Central memory CD4-positive, alpha-beta T cell (primary cell): ENCODE measurements at places on chromosomes 2 and 18.
A peak's percentile ranks its signal among the peaks of the same experiment; 100 is the strongest.

DNA sequence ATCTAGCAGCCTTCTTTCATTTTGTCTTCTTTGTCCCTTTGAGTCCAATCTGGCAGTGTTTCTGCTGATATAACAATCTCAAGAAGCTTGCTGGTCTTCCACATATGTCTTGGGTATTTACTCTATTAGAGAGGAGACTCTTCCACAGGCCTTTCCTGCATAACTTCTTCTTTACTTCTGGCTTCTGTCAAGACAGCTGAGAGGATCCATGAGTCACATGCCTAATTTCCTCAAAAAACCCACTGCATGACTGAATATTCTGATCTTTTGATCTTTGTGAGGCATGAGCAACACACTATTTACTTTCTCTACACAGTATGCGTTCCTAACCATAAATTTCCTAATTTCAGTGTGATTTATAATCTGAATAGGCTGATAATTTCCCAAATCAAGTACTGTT, 5.1 kb upstream of the DCC start:
- DNase-seq = no peak

- DNase-seq = no peak
Observed at GRCh38 chr18:57023275-57023882, 123.5 kb upstream of the BOD1L2 start.

- DNase-seq = no peak
Observed at GRCh38 chr2:120465701-120465988, 119.7 kb downstream of the INHBB start.

GRCh38 chr2:191645032-191645431, 32.9 kb upstream of the NABP1 start:
- DNase-seq = no peak

- DNase-seq = no peak
Observed at GRCh38 chr18:60895181-60895580, 438.0 kb upstream of the CDH20 start.

GRCh38 chr18:25453556-25454269, 101.7 kb upstream of the ZNF521 start:
- no peak for DNase-seq

DNA sequence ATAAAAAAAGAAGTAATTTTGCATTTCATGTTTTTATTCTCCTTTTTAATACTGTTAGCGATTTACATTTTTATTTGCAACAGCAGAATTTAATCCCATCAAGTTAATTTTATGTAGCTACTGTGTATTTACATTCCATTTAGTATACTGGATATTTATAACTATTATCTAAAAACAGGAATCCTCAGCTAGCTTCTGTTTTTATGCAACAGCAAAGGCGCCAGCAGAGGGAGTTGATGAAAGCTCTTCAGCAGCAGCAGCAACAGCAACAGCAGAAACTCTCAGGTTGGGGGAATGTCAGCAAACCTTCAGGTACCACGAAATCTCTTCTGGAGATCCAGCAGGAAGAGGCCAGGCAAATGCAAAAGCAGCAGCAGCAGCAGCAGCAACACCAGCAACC, 26.2 kb upstream of the SNORC start:
- no peak for DNase-seq

GRCh38 chr2:18585526-18585925, 3.8 kb downstream of the NT5C1B start:
- DNase-seq = no peak

- DNase-seq = no peak
Observed at GRCh38 chr2:220152281-220152935, 525.0 kb downstream of the SLC4A3 start.

- no peak for DNase-seq
Observed at GRCh38 chr2:230053753-230054478, 14.8 kb downstream of the SLC16A14 start.

GRCh38 chr2:215479536-215480240, 43.8 kb upstream of the FN1 start:
- DNase-seq = no peak

- DNase-seq = no peak
Observed at GRCh38 chr2:36068086-36068485, 287.5 kb upstream of the CRIM1 start.

- no peak for DNase-seq
Observed at GRCh38 chr2:65465124-65465523, 32.7 kb upstream of the SPRED2 start.

- peak; percentile 77 for DNase-seq
Observed at GRCh38 chr2:28586867-28587266, 91.0 kb downstream of the PLB1 start.

- no peak for DNase-seq
Observed at GRCh38 chr2:205759257-205759656, 77.0 kb downstream of the NRP2 start.

DNA sequence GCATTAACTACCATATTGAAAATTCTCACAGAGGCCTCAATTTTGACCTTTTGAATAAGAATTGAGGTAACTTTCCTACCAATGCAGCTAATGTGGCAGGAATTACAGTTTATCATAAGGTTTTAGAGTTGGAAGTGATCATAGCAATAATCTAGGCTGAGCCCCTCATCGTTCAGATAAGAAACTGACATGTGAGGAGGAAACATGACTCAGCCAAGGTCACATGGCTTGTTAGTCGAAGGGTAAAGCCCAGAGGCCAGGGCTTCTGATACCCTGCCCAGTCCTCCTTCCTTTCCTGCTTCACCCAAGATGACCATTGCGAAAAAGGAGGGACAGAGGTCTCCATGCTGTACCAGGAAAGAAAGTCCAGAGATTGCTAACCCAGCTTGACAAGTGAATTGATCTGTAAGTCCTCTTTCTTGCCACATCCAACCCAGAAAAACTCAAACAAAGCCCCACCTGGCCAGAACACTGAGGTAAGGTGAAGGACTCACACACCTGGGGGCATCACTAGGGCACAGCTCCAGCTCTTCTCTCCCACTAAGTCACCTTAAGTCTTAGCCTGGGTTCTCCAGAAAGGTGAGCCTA, 174.8 kb downstream of the EN1 start:
- DNase-seq = no peak

GRCh38 chr2:75288760-75289159, 89.4 kb upstream of the TACR1 start:
- no peak for DNase-seq

DNA sequence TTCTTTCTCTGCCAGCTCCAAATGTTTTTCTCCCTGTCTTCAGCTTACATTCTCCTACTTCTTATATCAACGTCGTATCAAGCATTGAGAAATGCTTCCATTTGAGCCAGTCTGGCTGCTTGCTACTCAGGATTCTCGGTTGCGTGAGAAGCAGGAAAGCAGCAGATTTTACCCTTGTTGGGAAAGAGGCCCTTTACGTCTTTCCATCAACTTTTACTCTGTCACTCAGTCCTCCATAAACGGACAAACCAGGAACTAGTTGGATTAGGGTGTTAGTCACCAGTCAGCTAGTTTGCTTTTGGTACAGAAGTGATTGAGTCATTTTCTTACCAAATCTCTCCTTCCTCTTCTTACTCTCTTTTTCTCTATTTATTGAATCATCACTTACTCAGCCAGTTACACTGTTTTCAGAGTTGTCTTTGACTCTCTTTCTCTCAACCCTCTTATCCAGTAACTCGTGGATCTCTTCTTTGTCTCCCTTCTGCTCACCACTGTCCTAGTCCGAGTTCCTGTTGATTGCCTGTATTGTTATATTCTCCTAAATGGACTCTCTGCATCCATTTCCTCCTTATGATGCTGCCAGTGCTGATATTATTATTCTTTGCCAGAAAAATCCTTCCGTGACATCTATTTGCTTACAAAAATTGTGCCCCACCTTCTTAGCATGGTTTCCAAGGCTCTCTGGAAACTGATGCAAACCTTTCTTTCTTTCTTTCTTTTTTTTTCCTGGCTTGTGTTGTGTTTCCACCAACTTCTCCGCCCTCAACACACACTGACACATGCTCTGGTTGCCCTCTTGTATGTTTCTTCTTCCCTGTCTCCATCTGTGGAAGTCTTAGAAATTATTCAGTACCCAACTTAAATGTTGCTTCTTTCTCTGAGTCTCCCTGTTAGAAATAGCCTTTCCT, 61.5 kb downstream of the VRK2 start:
- DNase-seq = no peak

DNA sequence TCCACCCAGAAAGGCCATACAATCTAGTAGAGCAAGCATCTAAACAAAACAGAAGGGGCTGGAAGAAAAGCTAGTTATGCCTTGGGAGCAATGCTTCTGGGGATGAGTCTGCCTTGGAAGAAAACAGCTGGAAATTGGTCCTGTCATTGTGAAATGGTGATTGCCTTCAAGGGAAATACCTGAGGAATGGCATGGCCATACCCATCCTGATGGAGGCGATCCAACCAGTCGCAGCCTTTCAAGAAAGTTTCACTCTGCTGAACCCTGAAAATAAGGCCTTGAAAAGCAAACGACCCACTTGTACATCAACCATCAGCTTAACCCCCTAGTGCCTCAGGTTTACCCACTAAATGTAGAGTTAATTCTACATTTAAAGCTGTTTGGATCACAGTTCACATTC, 72.6 kb upstream of the PID1 start:
- no peak for DNase-seq
